ENCODE measurements at places on chromosomes 16 and 17.

GRCh38 chr16:57476546-57477410 lies 9.5 kb downstream of the DOK4 start:
- no peak for DNase-seq

GRCh38 chr16:13453938-13454553 lies 465.9 kb upstream of the ERCC4 start:
- DNase-seq, result peak; percentile 53

DNA sequence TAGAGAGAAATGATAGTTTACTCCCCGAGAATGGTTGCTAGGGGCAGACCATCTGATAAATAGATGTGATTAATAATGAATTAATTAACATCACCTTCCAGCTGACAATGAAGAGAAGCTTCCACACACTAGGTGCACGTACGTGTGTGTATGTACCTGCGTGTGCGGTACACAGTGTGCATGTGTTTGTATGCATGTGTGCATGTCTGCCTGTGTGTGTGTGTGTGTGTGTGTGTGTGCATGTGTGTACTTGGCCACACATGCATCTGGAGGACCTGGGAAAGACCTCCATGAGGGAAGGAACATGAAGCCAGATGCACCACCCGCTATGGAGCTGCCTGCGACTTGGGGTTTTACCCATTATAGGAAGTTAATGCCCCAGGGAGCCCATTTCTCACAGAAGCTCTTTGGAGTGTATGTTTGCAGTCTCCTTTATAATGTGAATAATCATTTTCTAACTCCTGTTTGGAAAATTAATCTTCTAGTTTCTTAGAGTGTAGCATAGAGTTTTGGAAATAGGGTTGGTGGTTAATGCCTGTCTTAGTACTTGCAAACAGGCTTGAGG lies 229.1 kb downstream of the ENGASE start:
- DNase-seq, result no peak

- DNase-seq, result no peak
Measured at GRCh38 chr16:15509051-15509592, 74.7 kb downstream of the BMERB1 start.

- no peak for DNase-seq
Measured at GRCh38 chr16:84628226-84628731, 10.4 kb upstream of the COTL1 start.

- no peak for DNase-seq
Measured at GRCh38 chr17:50517011-50517410, 8.8 kb downstream of the MYCBPAP start.

GRCh38 chr16:55370762-55371482 lies 46.9 kb downstream of the IRX6 start:
- DNase-seq, result peak; percentile 19

GRCh38 chr17:81020443-81020766 lies 14.5 kb upstream of the BAIAP2 start:
- no peak for DNase-seq

- no peak for DNase-seq
Measured at GRCh38 chr16:60816461-60816860, 1219.8 kb downstream of the CDH8 start.
